A673 (cell line): ENCODE measurements at places on chromosomes 4 and X. TPM values are rescaled to one million over a fixed set of nuclear protein-coding genes. Genes with fewer than 3 reads are reported as not detected.

EFHC2 gene
- total RNA-seq: 0.11 and 0.26 TPM in 2 replicates

CYLC1 gene
- not detected in 2 replicates for total RNA-seq

HSD17B13 gene
- not detected in 2 replicates for total RNA-seq

FGF13 gene
- total RNA-seq: 36.5 and 38.7 TPM in 2 replicates

CPE gene
- 27.2 and 32.7 TPM in 2 replicates for total RNA-seq

CCNA2 gene
- total RNA-seq: 99.0 and 105 TPM in 2 replicates

CTAG2 gene
- not detected in 2 replicates for total RNA-seq

SCD5 gene
- 15.8 and 17.9 TPM in 2 replicates for total RNA-seq

P2RY8 gene
- total RNA-seq: not detected in 2 replicates

SUPT20HL2 gene
- not detected in 2 replicates for total RNA-seq

DCAF8L2 gene
- not detected in 2 replicates for total RNA-seq

DNA sequence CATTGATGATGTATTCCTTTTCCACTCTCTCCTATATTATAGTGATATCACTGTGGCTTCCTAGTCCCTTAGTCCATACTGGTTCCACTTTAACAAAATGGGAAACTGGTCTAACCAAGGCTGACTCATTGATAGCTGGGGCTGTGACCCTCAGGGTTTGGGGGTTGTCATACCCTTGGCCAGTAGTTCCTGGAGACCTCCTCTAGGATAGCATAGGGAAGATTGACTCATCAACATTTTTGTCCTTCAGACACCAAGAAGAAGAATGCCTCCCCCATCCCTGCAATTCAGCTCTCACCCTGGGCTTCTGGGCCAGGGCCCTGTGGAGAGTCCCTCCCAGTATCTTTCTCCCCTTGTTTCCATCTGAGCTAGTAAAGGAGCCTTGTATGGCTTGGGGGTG, 68.8 kb upstream of the PRPS1 start:
- no peak overlapping the region for H3K4me3 ChIP-seq
- H3K27me3 ChIP-seq: no peaks in the 10 kb centered on the region
- no peaks in the 10 kb centered on the region for H3K36me3 ChIP-seq
- no peak for DNase-seq

DNA sequence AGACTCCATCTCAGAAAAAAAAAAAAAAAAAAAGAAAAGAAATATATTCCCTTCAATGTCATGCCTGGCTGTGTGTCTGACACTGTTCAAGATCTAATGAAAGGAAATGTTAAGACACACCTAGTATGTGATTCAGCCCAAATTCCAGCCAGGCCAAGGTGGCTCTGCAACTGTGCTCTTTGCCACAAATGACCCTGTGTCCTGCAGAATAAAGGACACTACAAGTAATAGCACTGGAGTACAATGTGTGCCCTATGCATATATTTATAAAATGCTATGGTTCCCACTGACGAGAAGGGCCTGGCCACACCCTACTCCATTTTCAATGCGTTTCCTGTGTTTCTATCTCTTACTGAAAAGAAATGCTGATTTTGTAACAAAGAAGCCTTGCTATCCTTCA, 98.0 kb upstream of the SORBS2 start:
- no peak for DNase-seq
- no peaks in the 10 kb centered on the region for H3K4me1 ChIP-seq
- H3K27me3 ChIP-seq: no peaks in the 10 kb centered on the region

DNA sequence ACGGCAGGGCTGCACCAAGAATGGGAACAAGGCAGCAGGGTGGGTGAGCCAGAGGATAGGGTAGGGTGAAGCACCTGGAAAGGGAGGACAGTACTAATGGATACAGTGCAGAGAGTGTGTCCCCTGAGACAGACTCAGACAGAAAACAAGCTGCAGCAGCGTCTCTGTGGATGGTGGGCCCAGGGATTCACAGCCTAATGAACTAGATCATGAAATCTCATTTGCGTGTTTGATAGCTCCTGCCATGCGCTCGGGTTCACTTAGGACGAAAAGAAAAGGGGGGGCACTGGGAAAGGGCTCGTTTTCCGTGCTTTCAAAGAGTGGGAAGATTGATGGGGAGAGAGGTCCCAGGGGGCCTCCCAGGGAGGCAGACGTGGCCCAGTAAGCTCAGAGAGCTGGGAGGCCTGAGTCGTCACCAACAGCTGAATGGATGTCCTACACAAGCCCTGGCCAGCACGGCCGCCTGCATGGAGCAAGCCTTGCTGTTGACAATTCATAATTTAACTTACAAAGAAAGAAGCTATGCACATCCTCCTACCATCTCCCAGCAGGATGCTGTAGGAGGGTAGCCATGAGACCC, 446.9 kb downstream of the BCOR start:
- no peaks in the 10 kb centered on the region for H3K27me3 ChIP-seq
- no peak for DNase-seq
- H3K4me1 ChIP-seq: peaks cover 24% of the 10 kb centered on the region
- no peak overlapping the region for H3K4me3 ChIP-seq
- H3K27ac ChIP-seq: no peak overlapping the region
- H3K36me3 ChIP-seq: no peaks in the 10 kb centered on the region

GRCh38 chr4:72375073-72375736, 193.8 kb downstream of the ADAMTS3 start:
- no peaks in the 10 kb centered on the region for H3K27me3 ChIP-seq
- H3K4me1 ChIP-seq: no peaks in the 10 kb centered on the region
- no peak for DNase-seq
- no peaks in the 10 kb centered on the region for H3K36me3 ChIP-seq
- no peak overlapping the region for H3K4me3 ChIP-seq
- H3K27ac ChIP-seq: no peak overlapping the region

- DNase-seq: no peak
- H3K36me3 ChIP-seq: no peaks in the 10 kb centered on the region
- H3K4me1 ChIP-seq: no peaks in the 10 kb centered on the region
- H3K4me3 ChIP-seq: no peak overlapping the region
- peaks cover 5% of the 10 kb centered on the region for H3K27me3 ChIP-seq
Observed at GRCh38 chr4:182827166-182827565, 90.0 kb downstream of the DCTD start.

DNA sequence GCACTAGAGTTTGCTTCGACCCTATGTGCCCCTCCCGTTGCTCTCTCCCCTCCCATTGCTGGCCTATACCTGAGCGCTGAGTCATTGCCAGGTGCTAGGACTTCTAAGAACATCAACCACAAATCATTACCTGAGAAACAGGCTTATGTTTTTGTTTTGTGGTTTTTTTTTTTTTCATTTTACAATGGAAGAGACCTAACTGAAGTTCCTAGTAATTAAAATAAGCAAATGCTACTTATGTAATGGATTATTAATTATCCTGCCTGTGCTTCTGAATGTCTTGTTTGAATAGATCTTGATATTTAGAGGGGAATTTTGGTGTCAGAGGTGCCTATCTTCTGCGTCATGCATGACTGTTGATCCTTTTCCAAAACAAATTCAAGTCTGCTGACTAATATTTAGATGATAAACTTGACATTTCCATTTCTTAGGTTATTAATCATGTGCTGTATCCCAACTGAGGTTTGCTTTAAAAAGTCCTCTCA, 275.4 kb upstream of the CPEB2 start:
- H3K27ac ChIP-seq: no peak overlapping the region
- H3K4me3 ChIP-seq: no peak overlapping the region
- no peak for DNase-seq
- H3K4me1 ChIP-seq: no peaks in the 10 kb centered on the region
- no peaks in the 10 kb centered on the region for H3K27me3 ChIP-seq

- H3K27ac ChIP-seq: no peak overlapping the region
- H3K4me1 ChIP-seq: no peaks in the 10 kb centered on the region
- DNase-seq: no peak
- H3K27me3 ChIP-seq: peaks cover 32% of the 10 kb centered on the region
Observed at GRCh38 chrX:16993791-16994318, 47.4 kb downstream of the REPS2 start.

DNA sequence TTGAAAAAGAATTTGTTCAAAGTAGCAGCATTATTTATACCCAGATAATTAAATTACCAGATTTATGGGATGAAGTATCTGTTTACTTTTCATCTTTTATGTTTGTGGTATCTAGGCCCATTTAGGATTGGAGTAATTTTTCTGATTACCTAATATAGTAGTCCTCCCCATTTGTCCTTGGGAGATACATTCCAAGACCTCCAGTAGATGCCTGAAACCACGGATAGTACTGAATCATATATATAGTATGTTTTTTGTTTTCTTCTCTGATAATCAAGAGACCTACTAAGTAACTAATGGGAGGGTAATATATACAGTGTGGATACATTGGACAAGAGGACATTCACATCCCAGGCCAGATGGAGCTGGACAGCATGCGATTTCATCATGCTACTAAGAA, 30.7 kb upstream of the PTPN13 start:
- peaks cover 28% of the 10 kb centered on the region for H3K4me1 ChIP-seq
- H3K36me3 ChIP-seq: no peaks in the 10 kb centered on the region
- no peaks in the 10 kb centered on the region for H3K27me3 ChIP-seq
- DNase-seq: no peak

DNA sequence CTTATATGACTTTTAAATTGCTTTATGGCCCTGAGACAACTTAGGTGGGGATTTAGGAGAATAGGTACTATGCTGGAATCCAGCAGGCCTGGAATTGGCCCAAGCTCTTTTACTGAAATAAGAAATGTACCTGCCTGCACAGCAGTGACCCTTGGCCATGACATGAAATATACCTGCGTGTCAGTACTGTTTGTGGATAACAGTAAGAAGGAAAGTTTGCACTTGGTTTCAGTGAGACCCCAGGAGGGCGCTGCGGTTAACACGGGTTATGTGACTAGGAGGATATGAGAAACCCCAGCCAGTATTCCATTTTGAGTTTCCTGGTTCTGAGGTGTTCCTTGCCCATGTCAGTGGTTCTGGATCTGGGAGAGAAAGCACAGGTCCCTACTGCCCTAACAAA, 5.3 kb downstream of the MTM1 start:
- H3K27me3 ChIP-seq: no peaks in the 10 kb centered on the region
- no peak overlapping the region for H3K4me3 ChIP-seq
- no peak for DNase-seq
- no peak overlapping the region for H3K27ac ChIP-seq

- no peaks in the 10 kb centered on the region for H3K4me1 ChIP-seq
- peak overlapping the region; percentile 76 for H3K4me3 ChIP-seq
- H3K36me3 ChIP-seq: no peaks in the 10 kb centered on the region
Observed at GRCh38 chr4:972651-973424, 531 bp downstream of the DGKQ start.

DNA sequence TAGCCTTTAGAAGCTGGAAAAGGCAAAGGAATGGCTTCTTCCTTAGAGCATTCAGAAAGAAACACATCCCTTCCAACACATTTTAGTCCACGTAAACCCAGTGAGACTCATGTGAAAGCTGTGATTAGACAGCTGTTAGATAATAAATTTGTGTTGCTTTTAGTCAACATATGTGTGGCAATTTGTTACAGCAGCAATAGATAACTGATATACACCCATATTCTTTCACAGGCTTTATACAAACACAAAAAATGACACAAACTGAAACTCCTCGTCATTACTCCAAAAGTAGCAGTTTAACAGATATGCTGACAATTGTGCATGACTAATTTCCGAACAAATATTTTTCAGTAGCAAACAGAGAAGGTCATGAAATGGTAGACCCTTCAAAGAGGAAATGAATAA, 65.3 kb downstream of the ANTXR2 start:
- peak; percentile 30 for DNase-seq
- H3K4me1 ChIP-seq: peaks cover 18% of the 10 kb centered on the region

DNA sequence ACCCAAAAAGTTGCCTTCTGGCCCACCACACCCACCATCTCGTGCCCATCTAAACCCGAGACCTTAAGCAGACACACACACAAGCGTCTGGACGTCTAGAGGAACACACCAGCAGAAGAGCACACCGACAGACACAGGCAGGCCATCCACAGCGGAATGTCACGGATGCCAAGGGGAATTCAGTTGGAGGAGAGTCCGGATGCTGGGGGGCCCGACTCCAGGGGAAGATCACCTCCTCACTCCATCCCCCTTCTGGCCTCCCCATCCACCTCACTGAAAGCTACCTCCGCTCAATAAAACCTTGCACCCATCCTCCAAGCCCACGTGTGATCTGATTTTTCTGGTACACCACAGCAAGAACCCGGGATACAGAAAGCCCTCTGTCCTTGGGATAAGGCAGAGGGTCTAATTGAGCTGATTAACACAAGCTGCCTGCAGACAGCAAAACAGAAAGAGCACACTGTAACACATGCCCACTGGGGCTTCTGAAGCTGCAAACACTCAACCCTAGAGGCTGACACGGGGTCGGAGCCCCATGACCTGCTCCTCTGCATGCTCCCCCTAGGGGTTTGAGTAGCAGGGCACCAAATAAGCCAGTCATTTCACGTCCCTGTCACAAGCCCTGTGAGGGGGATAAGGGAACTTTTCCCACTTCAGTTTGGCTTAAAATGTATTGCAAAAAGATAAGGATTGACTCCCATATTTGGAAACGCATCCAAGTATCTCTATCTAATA, 339.6 kb upstream of the PCDH10 start:
- H3K27ac ChIP-seq: no peak overlapping the region
- no peaks in the 10 kb centered on the region for H3K27me3 ChIP-seq
- no peak overlapping the region for H3K4me3 ChIP-seq
- H3K36me3 ChIP-seq: no peaks in the 10 kb centered on the region
- H3K4me1 ChIP-seq: no peaks in the 10 kb centered on the region
- no peak for DNase-seq

GRCh38 chr4:26873391-26874026, 12.9 kb downstream of the STIM2 start:
- H3K36me3 ChIP-seq: no peaks in the 10 kb centered on the region
- H3K4me1 ChIP-seq: peaks cover 58% of the 10 kb centered on the region
- H3K4me3 ChIP-seq: no peak overlapping the region
- H3K27me3 ChIP-seq: no peaks in the 10 kb centered on the region

DNA sequence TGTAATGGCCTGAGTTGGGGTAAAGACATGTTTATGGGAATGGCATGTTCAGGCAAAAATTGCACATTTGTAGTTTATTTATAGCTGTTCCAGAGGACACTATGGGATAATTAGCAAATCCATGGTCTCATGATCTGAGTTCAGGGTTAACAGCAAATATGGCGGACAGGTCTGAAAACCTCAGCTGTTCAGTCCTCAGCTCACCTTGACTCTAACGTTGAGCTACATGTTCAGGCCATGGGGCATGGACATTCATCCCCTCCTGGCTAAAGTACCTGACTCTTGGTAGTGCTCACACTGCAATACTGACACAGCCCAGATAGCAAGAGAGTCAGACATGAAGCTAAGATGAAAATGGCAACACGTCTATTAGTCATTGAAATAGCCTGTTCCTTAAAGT, 161.6 kb upstream of the GPC4 start:
- no peak for DNase-seq
- no peaks in the 10 kb centered on the region for H3K4me1 ChIP-seq
- no peaks in the 10 kb centered on the region for H3K27me3 ChIP-seq
- no peak overlapping the region for H3K27ac ChIP-seq

GRCh38 chr4:185664481-185664880, 129.2 kb upstream of the PDLIM3 start:
- DNase-seq: no peak
- H3K4me1 ChIP-seq: no peaks in the 10 kb centered on the region
- no peak overlapping the region for H3K4me3 ChIP-seq
- peaks cover 5% of the 10 kb centered on the region for H3K27me3 ChIP-seq
